ENCODE measurements at places on chromosomes 11 and 22.

GRCh38 chr11:98564233-98564632, 456.5 kb upstream of the CNTN5 start:
- no peak for DNase-seq

- no peak for DNase-seq
Measured at GRCh38 chr22:45292731-45293442, 8.1 kb downstream of the UPK3A start.

GRCh38 chr11:118602331-118602730, 5.1 kb upstream of the PHLDB1 start:
- no peak for DNase-seq

DNA sequence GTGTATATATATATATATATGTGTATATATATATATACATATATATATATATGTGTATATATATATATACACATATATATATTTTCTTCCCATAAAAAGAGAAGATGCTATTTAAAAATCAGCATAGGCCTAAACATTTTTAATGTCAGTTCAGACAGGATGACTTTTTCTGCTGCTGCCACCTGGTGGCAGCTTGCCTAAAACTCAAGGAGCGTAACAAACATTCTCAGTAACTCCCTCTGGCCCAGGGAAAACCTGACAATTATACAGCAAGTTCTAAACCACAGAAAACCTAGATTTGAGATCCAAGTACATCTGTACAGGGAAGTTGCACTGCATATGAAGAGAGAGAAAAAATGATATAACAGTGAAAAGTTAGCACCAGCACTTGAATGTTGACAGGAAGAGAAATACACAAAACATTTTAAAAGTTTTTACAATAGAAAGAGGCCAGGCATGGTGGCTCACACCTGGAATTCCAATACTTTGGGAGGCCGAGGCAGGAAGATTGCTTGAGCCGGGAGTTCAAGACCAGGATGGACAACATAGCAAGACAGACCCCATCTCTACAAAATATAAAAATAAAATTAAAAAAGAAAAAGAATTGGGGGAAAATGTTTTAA, 16.6 kb downstream of the OR8A1 start:
- DNase-seq = peak; percentile 55

DNA sequence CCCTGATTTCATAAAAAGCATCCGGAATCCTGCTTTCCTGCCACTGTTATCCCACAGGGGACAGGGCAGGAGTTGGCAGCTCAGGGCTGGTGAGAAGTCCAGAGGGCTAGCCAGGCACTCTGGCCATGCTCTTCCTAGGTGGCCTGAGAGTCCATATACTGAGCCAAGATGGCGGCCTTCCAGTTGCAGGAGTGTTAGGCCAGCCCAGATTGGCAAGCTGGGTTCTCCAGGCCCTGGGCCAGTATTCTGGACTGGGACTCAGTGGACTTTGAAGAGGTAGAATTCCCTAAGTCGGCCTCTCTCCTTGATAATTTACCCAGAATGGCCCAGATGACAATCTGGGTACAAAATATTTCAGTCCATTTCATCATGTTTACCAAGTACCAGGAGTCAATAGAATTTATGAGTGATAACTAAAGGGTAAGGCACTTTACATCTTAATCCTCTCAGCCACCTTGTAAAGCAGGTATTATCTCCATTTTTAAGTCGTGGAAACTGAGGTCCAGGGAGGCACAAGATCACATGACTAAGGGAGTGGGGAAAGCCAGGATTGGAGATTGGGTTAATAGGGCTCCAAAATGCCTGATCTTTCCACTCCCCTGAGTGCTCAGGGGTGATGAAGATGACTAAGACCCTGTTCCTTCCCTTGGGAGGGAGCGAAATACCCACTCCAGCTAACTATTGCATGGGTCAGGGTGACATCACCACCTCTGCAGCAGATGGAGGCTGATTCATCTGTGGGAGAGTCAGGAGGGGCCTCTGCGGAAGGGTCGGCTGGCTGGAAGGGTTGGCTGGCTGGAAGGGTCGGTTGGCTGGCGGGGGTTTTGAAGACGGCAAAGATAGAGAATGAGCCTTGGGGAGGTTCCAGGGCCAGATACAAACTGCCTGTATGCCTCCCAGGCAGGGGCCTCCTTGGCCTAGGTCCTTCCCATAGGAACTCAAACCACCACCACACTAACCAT, 1.2 kb upstream of the MICALL1 start:
- no peak for DNase-seq

DNA sequence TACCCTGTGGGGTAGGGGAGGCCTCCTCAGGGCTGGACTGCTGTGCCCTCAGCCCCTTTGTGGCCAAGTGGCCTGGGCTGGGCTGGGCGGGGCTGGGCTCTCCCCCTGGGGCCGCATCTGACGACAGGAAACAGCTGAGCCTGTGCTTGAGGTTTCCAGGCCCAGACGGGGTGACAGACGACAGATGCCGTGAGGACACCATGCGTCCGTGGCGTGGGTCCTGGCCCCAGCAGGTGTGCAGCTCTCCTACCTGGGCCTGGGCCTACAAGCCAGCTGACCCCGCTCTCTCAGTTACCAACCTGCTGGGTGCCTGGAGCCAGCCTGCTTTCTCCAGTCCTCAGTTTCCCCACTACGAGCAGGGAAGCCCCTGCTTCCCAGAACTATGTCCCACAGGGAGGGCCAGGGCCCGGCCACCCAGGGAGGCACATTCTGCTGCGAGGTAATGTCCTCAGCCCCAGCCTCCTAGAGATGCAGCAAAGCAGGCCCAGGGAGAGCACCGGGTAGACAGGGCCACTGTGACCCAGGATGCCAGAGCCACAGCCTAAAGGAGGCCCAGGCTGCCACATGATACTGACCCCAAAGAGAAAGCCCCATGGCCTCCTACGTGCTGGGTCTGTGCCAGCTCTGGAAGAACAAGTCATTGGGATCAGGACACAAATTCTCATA, 181.3 kb downstream of the IGLL1 start:
- DNase-seq = no peak

DNA sequence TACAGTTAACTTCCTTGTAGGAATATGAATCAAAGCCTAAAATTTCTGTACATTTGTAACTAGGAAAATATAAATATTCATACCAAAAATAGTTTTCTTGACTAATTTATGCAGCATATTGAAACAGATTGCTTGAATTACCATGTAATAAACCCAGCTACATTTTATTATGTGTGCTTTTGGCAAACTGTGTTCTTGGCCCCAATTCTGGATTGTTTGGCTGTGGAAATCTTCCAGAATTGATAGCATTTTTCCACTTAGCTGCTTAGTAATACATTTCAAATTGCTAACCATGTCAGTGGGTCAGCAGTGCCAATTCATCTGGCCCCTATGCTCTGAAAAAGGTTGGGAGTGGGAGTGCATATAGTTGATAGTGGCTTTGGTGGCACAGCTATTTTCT, 32.3 kb downstream of the PDHX start:
- no peak for DNase-seq

DNA sequence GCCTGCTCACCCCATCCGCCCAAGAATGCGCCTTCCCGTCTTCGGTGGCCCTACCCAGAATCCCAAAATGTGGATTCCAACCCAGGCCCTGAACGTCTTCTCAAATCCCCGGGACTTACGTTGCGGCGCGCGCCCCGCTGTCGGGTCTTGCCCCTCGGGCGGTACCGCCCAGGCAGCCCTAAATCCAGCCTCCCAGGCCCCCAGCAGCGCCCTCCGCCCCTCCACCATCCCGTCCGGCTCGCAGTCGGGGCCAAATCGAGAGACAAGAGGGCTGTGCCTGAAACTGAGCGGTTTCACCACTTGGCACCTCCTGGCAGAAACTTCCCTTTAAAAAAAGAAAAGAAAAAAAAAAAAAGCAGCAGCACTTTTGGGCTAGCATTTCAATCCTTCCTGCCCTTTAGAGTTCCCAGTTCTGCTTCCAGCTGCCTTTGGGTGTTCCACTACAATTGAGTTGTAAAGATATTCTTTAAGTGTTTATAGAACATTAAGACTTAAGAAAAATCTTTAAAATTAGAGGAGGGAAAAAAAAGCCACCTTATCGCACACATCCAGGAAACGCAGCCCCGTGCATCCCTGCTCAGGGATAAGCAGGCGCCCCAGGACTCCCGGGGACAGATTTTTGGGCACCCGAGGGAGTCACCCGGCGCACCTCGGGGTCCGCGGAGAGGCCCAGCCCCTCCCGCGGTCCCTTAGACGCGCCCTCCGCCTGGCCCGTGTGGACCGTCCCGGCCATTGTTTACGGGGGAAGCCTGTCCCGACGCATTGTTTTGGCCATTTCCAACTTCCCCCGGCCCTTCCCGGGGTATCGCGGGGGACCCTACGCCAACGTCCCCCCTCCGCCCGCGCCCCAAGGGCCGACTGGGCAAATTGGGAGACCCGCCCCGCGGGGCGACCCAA, 57.6 kb downstream of the KCNJ4 start:
- DNase-seq = peak; percentile 23

GRCh38 chr11:113184498-113184897, 129.9 kb upstream of the TTC12 start:
- DNase-seq = no peak

- no peak for DNase-seq
Measured at GRCh38 chr22:37230673-37231405, 13.2 kb downstream of the RAC2 start.

GRCh38 chr11:119318240-119319135, 1.6 kb upstream of the MCAM start:
- no peak for DNase-seq

- DNase-seq = no peak
Measured at GRCh38 chr11:58334708-58335107, 24.2 kb downstream of the OR5B17 start.

DNA sequence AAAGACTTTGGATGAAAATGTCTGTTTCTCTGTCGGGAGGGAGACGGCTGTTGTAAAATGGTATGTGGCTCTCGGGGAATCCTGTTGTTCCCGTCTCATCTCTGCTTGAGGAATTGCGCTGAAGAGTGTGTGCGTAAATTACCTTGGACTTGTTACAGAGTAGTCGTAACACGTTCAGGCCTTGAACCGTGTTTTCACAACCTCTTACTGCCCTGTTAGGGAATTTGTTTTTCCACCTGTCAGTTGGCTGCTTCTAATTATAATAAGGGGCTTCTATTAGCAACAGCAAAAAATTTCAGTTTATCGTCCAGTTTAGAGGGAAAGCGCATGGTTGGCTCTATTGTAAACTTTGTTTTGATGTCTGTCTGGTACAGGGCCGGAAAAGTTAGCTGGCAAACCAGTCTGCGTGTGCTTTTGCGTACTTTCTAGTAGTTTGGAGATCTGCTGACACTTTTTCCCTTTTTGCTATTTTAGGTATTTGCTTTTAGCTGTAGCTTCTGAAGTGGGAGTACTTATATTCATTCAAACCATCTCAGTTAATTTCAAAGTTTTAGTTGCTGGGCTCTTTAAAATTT, 1.5 kb downstream of the HIPK3 start:
- DNase-seq = peak; percentile 77

- no peak for DNase-seq
Measured at GRCh38 chr11:68092411-68092810, 28.8 kb downstream of the CHKA start.

- DNase-seq = no peak
Measured at GRCh38 chr22:48102581-48102980, 1340.1 kb downstream of the TBC1D22A start.

GRCh38 chr11:107722662-107723061, 10.8 kb upstream of the SLN start:
- DNase-seq = no peak

DNA sequence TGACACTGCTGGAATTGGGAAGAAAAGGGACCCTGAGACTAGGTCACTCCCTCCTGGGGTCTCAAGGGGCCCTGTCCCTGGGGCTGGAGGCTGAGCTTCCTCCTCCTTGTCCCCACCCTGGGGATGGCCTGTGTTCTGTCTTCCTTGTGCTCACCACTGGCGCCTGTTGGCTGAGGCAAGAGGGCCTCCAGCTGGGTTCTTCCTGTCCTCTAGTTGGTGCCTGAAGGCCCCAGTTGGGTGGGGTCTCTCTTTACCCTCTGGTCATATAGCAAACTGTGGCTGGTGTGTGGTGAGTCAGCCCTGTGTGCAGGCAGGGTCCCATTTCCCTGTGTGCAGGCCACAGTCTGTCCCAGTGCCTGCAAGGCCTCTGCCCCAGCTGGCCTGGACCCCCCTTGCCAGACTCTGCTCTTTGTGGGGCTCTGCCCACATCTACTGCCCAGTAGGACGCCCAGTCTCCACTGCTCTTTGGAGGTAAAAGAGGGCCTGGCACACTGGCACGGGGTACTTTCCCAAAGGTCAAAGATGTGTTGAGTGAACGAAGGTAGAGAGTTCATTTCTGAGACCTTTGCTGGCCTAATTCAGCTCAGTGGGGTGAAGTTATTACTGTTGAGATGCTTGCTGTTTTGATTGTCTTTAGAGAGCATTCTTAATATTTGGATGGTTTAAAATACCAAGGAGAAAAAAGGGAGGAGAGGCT, 55.1 kb upstream of the CLDN5 start:
- DNase-seq = no peak

DNA sequence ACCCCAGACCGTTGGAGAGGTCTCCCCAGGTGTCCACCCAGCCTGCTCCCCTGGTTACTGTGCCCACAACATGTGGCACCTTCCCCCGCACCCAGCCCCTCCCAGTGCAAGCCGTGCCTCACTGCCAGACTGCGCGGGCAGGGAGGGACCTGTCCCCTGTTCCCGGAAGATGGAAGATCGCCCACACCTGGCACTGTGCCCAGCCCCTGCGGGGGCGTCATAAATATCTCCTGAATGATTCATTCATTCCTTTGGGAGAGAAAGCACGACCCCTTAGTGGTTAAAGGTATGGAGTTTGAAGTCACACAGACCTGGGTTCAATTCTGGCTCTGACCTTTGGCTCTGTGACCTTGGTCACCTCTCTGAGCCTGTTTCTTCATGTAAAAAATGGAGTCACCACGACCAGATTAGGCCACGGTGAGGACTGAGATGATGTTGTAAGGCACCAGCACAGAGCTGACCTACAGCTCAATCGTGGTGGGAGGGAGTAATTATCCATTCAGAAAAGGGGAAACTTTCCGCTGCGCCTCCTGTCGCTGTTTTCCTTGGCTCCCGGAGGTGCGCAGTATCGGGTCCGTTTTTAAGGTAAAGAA, 497 bp upstream of the SYT12 start:
- no peak for DNase-seq

DNA sequence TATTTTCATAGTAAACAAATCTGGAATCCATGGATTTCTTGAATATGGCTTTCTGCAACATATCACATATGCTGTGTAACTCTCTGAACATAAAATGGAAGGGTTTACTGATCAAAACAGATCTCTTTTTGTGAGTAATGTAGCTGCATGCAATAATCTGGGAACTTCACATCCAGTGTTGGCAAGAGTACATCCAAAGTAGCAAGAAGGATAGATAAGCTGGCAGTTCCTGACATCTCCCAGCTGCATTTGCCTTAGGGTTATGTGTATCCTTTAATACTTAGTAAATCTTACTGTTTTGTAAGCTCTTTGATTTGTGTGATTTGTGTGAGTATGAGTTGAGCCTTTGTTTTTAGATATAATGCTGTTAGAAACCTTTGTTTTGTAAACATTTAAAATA, 280.4 kb upstream of the CNTN5 start:
- no peak for DNase-seq

DNA sequence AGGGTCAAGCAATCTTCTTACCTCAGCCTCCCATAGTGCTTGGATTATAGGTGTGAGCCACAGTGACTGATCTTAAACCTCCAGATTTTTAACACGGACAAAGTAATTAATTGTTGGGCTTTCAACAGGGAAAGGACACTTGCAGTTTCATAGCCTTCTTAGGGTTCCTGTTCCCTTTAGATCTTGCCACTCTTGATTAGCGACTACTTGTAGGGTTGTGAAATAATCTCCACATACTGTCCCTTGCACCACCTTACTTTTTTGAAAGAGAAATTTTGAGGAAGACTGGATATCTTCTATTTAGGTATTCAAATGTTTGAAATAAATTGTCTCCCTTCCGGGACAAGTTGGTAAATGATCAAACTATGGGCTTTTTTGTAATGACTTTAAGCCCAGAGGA, 7.6 kb downstream of the MS4A4E start:
- DNase-seq = no peak

Measured in KG1 (cell line).